Skeletal muscle cell (primary cell): ENCODE measurements at places on chromosomes 2 and 18.

- DNase-seq, result no peak
Observed at GRCh38 chr2:182228073-182228473, 198.8 kb downstream of the PDE1A start.

DNA sequence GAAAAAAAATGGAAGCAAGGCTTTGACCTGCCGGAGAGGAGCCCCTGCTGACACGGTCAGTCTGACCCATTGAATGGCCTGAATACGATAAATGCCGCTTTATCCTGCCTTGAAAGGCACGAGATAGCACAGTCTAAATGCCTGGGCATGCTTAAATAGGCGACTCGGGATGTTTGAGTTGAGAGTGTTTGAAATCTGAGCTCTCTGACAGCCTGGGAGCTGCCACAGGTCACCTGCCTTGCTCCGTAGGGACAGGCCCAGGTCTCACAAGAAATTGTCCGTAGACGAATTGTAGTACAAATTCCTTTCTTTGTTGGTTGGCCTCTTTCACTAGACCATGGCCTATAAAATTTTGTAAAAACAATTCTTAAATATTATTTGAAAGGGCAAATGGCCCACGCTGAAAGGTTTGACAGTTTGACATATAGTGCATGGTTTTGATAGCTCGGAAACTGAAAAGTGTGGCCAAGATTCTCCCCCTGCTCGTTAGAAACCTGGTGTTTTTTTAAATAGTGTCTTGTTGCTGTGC lies 72.8 kb downstream of the MEIS1 start:
- no peak for DNase-seq

DNA sequence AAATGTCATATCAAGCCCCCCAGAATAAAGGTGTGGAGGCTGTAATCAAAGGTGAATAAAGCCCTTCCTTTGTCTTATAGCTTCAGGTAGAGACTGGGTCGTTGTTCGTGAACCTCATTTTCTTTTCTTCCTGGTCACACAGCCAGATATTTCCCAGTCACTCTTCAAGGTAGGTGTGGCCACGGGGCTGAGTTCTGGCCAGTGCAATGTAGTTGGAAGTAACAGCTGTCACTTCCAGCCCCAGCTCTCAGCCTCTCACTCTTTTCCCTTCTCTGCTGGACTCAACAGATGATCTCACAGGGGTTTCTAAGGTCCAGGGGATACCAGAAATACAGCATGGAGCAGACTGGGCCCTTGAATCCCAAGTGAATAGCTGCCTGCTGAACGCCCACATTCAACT lies 15.8 kb upstream of the TRPM8 start:
- DNase-seq, result no peak

DNA sequence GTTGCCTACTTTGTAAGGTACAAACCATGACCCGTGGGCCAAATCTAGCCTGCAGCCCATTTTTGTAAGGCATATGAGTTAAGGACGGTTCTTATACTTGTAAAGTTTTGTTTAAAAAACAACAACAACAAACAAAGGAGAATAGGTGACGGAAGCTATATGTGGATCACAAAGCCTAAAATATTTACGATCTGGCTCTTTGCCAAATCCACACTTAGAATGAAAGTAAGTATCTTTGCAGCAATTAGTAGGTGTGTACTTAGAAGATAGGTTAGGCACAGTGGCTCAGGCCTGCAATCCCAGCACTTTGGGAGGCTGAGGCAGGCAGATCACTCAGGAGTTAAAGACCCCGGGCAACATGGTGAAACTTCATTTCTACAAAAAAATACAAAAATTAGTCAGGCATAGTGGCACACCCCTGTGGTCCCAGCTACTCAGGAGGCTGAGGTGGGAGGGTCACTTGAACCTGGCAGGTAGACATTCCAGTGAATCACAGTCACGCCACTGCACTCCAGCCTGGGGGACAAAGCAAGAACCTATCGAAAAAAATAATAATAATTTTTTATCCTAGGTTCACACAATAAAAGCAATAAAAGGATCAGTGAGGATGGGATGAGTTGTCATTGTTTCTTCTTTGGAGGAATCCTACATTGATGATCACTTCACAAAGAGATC lies 57.8 kb upstream of the CTAGE1 start:
- DNase-seq, result no peak

- no peak for DNase-seq
Observed at GRCh38 chr2:110785439-110785838, 53.1 kb downstream of the ACOXL start.

GRCh38 chr18:50115095-50115494 lies 79.9 kb downstream of the MYO5B start:
- DNase-seq, result no peak

GRCh38 chr2:33077844-33078243 lies 131.1 kb downstream of the LTBP1 start:
- DNase-seq, result no peak

GRCh38 chr18:61368001-61368400 lies 34.8 kb downstream of the CDH20 start:
- DNase-seq, result no peak

DNA sequence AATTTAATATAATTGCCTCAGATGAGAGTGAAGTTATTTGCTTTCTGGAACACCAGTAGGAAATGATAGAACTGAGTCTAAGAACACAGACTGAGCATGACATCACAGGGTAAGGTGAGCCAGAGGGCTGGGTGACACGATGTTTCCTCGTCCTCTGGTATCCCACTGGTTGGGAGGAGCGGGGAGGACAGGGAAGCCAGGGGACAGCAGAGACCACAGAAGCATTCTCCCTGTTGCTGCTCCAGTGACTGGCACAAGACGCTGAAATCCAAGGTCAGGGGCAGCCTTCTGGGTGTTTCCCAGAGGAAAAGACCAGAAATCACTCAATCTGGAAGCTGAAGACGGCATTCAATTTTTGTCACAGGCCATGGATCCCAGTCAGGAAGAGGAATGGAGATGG lies 363.4 kb upstream of the SOX11 start:
- no peak for DNase-seq

DNA sequence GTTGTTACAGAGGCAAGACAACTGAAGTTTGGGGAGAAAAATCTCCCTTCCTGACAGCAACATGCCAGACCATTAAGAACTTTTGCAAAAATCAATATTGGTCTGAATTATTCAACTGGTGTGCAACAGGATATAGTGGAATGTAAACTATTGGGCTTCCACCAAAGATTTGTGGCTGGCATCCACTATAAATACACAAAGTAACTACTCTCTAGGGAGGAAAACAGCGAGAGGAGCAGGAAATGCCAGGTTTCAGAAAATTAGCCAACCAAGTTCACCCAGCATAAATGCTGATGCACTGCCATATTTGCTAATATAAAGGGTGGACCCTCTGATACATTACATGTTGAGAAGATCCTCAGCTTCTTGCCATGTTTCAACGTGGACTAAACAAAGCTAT lies 267.6 kb upstream of the LYPD1 start:
- DNase-seq, result no peak

- no peak for DNase-seq
Observed at GRCh38 chr2:120236791-120237190, 13.6 kb upstream of the TMEM185B start.

DNA sequence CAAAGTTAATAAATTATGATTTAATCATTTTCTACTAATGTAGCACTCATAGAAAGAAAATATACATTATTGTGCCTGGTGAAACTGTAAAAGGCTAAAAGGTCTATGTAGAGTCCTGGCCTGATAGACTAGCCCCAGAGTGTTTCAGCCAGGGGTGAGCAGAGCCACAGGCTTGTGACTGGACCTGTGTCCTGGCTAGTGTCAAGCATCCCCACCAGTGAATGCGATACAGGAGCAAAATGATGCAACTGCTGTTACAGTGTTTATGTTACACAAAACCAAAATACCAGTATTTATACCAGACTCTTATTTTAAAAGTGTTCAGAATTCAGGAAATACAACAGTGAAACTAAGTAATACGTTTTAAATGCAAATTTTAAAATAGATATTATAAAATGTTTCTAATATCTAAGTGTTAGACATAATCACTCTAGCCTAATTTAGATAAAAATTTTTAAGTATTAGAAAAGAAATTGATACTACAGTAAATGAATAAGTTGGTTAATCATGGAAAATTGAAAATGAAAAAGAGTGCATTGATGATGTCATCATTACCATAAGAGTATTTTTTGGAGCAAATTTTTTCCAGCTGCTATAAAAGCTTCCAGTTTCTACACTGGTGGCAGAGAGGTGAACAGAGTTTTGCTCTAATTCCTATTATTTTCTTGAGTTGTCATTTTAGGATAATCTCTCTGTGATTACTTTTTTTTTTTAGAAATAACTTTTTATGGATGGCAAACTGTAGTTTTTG lies 6.2 kb upstream of the TSPYL6 start:
- DNase-seq, result no peak

GRCh38 chr2:29000956-29001355 lies 19.9 kb downstream of the TOGARAM2 start:
- DNase-seq, result no peak

GRCh38 chr2:1150724-1151511 lies 200.3 kb downstream of the SNTG2 start:
- DNase-seq, result no peak

- no peak for DNase-seq
Observed at GRCh38 chr2:132757002-132757589, 87.1 kb upstream of the LYPD1 start.

- DNase-seq, result no peak
Observed at GRCh38 chr2:170929686-170930050, 615 bp downstream of the GORASP2 start.

GRCh38 chr18:51568151-51568550 lies 370.7 kb upstream of the MEX3C start:
- no peak for DNase-seq

DNA sequence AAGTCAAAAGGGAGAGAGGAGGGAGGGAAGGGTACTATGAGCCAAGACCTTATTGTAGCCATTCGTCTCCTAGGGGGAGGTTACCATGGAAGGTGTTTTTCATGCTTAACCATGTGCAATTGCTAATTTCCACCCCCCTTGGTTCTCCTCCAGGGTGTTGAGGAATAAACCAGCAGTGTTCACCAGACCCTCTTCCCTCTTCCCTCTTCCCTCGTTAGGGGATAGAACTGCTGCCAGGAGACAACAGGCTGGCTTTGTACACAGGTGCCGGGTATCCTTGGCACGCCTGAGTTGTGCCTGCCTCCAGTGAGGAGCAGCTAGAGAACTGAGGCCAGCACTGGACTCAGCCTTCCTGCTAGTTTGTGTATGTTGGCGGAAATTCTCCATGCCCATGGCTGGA lies 41.1 kb upstream of the ARL5A start:
- DNase-seq, result no peak

DNA sequence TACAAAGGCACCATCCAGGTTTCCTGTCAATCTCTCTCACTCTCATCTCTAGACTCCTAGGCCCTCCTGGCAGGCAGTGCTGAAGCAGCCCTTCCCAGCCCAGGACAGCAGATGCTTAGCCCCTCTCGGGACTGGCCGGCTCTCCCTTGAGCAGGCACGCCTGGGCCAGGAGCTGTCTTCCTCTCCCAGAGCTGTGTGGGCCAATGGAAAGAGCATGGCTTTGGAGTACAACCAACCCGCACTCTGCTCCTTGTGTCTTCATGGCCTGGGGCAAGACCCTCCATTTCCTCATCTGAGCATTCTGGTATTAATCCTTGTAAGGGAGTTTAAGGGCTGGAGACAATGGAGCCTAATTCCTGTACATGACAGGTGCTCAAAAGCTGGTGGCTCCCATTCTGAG lies 97.2 kb downstream of the CAPN13 start:
- no peak for DNase-seq

GRCh38 chr18:47750889-47751423 lies 179.5 kb downstream of the SMAD2 start:
- DNase-seq, result no peak

- no peak for DNase-seq
Observed at GRCh38 chr2:171146633-171147032, 14.1 kb downstream of the TLK1 start.

DNA sequence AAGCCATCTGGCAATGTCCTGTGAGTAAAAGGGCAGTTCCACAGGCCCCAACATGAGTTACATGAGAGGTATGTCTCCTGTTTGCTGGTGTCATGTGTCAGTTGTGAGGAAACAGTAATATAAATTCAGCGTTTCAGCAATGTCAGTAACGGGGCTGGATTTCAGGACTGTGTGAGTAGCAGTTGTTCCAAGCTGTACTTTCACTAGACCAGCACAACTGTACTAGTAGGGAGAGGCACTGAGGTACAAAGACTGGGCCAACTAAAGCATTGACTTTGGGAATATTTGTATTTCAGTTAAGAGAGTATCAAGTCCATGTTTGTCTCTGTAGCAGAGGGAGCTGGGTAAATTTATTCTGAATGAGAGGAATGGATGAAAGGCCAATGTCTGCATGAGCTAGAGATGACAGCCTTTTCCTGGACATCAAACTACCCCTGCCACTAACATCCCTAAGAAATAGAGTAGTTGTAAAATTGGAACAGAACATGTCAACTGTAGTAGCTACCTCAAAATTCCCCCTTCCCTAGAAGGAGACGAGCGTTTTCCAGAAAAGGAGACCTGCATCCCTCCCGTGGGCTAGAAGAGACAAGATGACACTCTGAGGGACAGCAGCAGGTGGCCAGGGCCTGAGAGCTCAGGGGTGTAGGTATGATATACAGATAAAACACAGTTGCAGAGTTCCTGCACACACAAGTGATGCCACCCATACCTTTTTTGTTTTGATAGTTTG lies 24.4 kb downstream of the EIF4E2 start:
- peak; percentile 54 for DNase-seq

GRCh38 chr2:11175293-11175795 lies 20.1 kb downstream of the SLC66A3 start:
- DNase-seq, result peak; percentile 23

- no peak for DNase-seq
Observed at GRCh38 chr2:200467806-200468681, 41.8 kb downstream of the KCTD18 start.

DNA sequence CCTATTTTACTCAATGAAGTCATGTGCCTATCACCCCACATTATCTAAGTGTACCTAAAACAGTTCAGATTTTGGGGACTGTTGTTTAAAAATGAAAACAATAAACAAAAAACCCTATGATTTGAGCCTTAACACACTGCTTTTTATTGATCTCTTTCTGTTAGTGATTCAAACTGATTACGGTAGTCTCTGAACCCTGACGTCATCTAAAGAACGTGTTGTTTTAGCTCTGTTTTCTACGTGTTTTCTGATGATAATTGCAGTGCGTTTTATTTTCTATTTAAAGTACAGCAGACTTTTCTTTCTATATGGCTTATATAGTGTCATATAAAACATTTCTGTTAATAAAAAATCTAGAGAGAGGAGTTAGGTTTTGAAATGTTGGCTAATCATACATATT lies 93.9 kb upstream of the FAM237A start:
- DNase-seq, result no peak

- no peak for DNase-seq
Observed at GRCh38 chr2:239065962-239066361, 218.1 kb downstream of the TWIST2 start.

- no peak for DNase-seq
Observed at GRCh38 chr2:238696786-238697185, 151.1 kb upstream of the TWIST2 start.

DNA sequence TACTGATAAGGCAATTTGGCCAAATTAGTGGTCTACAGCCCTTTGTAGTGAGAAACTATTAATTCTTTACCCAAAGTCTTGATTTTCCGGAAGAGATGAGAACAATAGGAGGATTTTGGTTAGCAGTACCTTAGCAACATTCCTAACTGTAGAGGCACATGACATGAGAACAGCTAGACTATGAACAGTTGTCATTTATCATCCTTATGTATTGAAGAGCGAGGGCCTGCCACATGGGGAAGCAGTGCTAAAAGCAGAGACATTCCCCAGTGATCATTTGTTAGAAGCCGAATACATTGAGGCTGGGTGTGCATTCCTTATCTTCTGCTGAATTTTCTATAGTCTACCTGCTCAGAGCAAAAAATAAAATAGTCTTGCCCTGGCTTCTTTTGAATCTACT lies 65.2 kb downstream of the RBBP8 start:
- no peak for DNase-seq
